HEK293T (cell line): ENCODE measurements at places on chromosomes 2 and 18.

DNA sequence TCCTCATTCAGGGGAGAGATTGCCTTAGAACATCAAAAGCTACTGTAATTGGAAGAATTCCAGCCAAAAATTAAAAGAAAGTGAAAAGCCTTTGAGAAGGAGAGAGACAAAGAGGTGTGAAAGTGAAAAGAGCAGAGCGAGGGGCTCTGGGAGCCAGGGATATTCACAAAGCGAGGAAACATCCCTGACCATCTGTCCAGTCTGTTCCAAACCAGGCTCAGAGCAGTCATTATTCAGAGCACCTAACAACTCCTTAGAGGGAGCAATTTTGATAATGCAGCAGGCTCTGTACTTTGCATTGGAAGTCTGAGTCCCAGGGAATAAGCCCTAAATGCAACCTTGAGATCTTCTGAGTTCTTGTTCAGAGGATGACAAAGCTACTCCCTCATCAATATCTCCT lies 119.1 kb upstream of the LYPD1 start:
- no peak for DNase-seq

DNA sequence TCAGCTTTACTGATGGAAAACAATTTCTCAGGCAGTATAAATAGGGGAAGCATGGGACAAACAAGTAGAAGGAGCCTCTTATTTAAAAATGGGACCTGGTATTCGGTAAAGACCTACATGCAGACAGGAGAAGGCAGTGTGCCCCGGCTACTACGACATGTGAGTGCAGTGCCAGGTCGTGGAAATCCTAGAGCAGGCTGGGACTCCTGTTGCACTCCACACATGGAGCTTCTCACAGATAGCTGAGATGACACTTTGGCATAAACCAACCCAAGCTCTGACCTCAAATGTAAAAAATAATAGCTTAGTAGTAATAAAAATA lies 885 bp upstream of the DSEL start:
- no peak for DNase-seq

- DNase-seq: no peak
Measured at GRCh38 chr2:72583376-72583775, 242.5 kb downstream of the EXOC6B start.

GRCh38 chr2:119170504-119170903 lies 12.0 kb upstream of the C1QL2 start:
- DNase-seq: no peak

- DNase-seq: no peak
Measured at GRCh38 chr18:79588636-79589481, 90.7 kb upstream of the CTDP1 start.
